ENCODE measurements at places on chromosomes 1 and 21.

GRCh38 chr1:115255154-115255553 lies 82.9 kb downstream of the NGF start:
- DNase-seq = no peak

GRCh38 chr1:46003315-46003714 lies 129.1 kb downstream of the PIK3R3 start:
- DNase-seq = no peak

DNA sequence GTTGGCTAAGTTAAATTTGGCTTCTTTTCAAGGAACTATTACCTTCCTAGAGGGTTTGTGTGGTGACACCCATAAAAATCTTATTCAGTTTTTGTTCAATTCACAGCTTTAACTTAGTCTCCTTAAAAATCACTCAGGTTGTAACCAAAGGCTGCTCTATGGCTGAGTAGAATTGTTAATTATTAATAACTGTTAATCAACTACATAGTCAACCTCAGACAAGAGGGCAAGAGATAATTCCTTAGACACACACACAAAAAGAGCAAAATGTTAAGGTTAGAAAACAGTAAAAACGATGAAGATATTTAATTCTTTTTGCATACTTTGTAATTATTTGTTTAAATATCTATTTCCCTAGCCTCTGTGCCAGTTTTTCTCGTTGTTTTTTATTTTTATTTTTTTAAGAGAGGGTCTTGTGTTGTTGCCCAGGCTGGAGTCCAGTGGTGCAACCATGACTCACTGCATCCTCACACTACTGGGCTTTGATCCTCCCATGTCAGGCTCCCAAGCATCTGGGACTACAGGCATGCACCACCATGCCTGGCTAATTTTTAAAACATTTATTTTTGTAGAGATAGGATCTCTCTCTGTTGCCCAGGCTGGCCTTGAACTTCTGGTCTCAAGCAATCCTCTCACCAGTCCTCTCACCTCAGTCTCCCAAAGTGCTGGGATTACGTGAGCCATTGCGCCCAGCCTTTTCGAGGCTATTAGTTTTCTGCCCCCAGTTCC lies 215.2 kb downstream of the DISC1 start:
- DNase-seq = no peak

GRCh38 chr21:45979651-45980050 lies 1.9 kb upstream of the COL6A1 start:
- DNase-seq = no peak

- DNase-seq = no peak
Measured at GRCh38 chr1:106798991-106799390, 257.5 kb upstream of the PRMT6 start.

- no peak for DNase-seq
Measured at GRCh38 chr1:1165485-1165884, 8.2 kb upstream of the TTLL10 start.

- no peak for DNase-seq
Measured at GRCh38 chr1:6905331-6905730, 120.1 kb downstream of the CAMTA1 start.

DNA sequence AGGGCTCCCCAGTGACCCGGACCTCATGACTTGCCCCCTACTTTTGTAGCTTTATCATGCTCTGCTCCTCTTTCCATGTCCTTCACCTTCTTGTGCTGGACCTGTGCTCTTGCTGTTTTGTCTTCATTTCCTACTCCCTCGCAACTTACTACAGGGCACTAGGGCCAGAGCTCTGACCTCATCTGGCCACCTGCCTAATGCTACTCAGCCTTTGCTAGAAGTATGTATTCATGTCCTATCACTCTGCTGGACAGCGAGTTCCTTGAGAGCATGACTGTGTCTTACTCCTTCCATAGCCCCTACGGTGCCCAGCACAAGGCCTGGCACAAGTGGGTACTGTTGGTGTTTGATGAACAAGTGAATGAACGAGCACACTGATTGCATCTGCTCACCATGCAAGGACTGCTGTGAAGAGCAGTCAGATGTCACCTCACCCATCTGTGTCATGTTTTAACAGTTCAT lies 1.9 kb downstream of the MTFR1L start:
- DNase-seq = peak; percentile 68

DNA sequence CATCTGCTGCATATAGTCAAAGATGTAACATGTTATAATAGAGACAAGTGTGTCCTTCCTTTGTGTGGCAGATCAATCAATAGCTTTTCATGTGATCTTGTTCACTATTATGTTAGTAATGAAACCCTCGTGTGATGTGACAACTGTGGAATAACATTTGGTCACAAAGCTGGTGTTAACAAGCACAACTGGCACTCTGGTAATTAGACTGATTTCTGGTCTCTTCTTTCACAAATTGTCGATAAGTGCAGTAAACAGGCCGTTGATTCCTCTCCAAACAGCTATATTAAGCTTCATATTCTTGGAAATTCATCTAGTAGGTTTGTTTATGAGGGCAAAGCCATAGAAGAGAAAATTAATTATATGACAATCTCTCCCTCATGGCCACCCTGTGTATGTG lies 616.7 kb upstream of the PTBP2 start:
- DNase-seq = no peak

DNA sequence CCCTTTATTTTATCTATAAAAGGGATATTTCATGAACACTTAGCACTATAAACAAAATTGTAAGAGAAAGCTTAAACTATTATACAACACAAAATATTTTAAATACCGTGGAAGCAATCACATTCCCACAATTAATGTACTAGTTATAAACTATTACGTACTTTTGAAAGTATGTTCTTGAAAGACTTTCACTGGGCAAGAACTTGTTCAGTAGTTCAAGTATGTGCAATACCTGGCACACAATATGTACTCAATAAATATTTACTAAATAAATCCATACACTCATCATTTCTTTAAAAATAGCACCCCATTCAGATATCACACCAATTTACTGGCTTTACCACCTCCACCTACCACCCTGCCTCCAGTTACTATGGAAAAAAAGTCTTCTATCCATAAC lies 12.6 kb upstream of the FMO2 start:
- no peak for DNase-seq

DNA sequence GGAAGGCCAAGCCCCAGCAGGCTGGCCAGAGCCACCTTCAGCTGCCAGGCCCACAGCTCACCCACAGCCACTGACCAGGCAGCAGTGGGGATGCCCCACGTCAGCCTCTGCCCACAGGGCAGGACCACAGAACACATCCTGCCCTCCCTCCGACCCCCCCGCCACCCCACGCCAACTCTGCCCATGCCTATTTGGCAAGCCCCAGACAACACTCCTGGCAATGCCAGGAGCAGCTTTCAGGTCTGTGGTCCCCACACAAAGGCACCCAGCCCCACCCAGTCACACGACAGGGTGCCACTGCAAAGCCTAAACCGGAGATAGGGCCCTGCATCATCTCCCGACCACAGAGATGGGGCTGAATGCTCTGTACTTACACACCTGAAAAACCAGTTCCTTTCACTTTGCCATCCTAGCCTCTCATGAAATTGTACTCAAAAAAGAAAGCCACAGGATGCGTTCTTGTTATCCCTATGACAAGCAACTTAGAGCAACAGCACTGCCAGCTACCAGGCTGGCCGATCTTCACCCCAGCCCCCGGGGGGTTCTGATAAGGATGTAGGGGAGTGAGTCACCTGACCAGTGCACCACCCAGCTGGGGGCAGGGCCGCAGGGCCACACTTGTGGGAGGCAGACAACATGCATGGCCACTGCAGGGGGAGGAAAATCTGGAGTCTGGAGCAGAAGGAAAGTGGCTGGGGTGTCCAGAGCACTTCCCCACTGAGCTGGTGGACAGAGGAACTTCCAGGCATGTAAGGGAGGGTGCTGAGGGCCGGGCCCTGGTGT lies 36.2 kb downstream of the UBE2G2 start:
- DNase-seq = peak; percentile 67

GRCh38 chr1:78633209-78633608 lies 13.0 kb downstream of the IFI44L start:
- DNase-seq = no peak

GRCh38 chr1:12228979-12229378 lies 851 bp upstream of the VPS13D start:
- no peak for DNase-seq

DNA sequence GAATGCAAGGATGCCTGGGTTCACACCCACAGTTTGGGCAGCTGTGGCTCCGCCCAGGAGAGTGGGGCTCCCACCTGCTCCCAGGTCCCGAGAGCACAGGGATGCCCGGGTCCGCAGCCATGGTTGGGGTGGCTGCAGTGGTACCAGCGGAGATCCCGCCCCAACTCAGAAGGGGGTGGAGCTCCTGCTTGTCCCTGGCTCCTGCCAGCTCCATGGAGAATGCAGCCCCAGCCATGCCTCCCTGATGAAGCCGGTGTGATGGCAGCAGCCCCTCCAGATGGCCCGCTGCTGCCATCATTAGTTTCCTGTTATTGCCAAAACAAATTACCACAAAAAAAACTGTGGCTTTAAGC lies 113.1 kb upstream of the RUNX3 start:
- no peak for DNase-seq

GRCh38 chr1:175630076-175630475 lies 113.3 kb downstream of the TNR start:
- DNase-seq = no peak

DNA sequence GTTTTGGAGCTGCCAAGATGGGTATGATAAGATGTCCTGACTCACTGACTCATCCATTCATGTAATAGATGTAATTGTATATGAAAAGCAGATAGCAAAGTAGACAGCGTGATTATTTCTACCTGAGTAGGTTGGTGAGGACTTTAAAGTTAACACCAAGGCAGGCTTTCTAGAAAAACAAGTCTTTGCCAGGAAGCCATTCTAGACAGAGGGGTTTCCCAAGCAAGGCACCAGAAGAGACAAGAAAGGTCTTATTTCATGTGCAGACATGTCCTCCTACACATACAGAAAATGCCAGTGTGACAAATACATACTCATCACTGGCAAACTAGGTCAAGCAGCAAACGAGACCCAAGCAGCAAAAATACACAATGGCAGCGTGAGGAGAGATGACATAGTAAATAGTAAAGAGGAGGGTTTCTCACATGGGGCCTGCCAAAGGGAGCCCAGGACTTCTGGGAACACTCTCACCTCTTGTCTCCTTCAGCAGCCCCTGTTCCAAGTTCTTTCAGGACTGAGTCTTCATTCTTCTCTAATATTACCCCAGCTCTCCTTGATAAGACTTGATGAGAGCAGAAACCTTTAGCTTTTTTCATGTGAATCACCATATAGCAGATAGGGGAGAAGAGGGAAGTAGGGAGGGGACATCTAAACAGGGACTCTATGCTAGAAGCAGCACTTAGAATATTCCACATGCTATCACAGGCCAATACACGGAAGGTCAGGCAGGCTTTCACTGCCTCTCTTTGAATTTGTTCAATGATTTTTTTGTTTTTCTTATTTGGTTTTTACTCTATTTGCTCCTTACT lies 114.6 kb upstream of the ATP1B1 start:
- DNase-seq = no peak

GRCh38 chr1:5951846-5952410 lies 40.3 kb downstream of the NPHP4 start:
- peak; percentile 31 for DNase-seq

DNA sequence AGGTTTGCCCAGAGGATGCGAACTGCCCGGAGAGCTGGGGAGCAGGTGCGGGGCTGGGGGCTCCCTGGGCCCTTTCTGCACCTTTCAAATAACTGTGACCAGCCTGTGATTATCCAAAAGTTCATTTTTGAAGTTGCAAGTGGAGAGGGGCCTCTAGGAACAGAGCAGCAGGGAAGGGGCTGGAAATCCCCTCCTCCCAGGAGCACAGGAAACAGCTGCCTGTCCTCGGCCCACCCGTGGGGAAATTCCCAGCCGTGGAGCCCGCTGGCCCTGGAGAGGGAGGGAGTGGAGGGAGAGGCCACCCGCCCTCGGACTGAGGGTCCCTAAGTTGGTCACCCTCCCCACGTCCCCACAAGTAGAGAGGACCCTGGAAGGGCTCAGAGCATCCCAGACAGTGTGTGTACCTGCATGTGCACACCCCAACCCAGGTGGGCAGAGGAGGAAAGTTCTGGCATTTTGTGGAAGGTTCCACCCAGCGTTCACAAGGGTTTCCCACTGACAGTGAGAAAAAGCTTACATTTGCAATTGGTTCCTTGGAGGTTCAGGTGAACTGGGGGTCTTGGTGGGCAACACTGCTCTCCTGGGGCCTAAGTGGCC lies 1.2 kb upstream of the TNFRSF4 start:
- no peak for DNase-seq

DNA sequence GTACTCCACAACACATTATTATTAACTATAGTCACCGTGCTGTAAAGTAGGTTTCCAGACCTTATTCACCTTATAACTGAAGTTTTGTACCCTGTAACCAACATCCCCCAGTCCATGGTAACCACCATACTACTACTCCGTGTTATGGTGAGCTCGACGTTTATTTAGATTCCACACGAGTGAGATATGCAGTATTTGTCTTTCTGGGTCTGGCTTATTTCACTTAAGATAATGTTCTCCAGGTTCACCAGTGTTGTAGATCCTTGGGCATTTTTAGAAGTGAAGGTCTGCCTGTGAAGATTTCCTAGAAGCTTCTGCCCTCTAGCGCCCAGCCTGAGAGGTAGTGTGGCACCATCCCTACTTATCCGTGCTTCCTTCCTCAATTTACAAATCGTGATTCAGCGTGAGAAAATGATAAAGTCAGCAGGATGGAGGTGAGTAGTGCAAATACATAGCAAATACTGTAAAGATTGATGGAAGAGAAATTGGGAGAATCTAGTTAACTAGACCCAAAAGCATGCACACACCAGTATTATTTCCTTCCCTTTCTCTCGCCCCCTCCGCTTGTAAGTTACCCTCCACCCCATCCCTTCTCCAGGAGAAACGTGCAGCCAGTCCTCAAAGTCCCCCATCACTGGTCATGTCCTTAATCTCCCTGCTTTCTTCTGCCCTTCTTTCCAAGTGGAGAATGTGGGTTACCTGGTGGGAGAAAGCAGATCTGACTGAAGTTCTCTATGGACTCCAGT lies 36.0 kb upstream of the DISC1 start:
- no peak for DNase-seq

DNA sequence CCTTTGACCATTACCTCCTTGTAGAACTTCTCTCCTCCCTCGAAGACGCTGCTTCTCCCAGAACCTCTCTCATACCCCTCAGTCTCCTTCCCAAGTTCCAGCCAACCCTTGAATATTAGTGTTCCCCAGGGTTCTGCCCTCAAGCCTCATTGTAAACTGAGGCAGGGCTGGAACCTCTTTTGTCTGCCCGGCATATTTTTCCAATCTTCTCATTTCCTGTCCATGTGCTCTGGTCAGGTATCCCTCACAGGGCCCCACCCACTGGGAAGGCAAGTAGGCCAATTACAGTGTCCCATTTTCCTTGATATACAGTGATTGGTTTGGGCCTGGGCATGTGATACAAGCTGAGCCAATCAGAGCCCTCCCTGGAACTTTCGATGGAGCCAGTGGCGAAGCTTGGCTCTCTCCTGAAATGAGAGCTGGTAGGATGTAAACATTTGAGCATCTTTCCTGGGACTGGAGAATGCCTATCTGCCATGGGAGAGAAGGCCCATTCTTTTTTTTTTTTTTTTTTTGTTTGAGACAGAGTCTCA lies 57.1 kb upstream of the ID3 start:
- no peak for DNase-seq

DNA sequence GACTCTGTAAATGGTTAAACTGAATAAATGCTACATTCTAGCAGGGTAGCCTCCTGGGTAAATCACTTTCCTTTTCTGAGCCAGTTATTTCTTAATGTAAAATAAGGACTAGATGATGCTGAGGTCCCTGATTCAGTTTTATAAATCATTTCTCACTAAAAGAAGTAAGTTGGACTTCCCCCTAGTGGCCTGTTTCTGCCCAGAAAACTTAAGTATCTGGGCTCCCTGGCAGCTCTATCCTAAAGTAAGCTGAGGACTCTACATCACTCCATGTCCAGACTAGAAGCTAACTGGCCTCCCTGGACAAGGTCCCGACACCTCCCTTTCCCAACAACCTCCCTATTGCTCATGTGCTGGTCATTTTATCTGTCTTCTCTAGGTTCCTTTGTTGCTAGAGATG lies 3.0 kb downstream of the GPN2 start:
- no peak for DNase-seq
